Naive B cell (primary cell): ENCODE measurements at places on chromosomes 4 and X. TPM values are rescaled to one million over a fixed set of nuclear protein-coding genes. Genes with fewer than 3 reads are reported as not detected.

Gene CLGN
- 0.20 TPM for polyA plus RNA-seq

Gene CORIN
- 0.12 TPM for polyA plus RNA-seq

Gene TECRL
- not detected for polyA plus RNA-seq

GRCh38 chr4:167176723-167177367 is 57.4 kb downstream of the SPOCK3 start:
- no peak overlapping the region for H3K4me3 ChIP-seq
- no peaks in the 10 kb centered on the region for H3K36me3 ChIP-seq
- H3K27ac ChIP-seq = no peak overlapping the region
- no peak for DNase-seq
- no peaks in the 10 kb centered on the region for H3K27me3 ChIP-seq

DNA sequence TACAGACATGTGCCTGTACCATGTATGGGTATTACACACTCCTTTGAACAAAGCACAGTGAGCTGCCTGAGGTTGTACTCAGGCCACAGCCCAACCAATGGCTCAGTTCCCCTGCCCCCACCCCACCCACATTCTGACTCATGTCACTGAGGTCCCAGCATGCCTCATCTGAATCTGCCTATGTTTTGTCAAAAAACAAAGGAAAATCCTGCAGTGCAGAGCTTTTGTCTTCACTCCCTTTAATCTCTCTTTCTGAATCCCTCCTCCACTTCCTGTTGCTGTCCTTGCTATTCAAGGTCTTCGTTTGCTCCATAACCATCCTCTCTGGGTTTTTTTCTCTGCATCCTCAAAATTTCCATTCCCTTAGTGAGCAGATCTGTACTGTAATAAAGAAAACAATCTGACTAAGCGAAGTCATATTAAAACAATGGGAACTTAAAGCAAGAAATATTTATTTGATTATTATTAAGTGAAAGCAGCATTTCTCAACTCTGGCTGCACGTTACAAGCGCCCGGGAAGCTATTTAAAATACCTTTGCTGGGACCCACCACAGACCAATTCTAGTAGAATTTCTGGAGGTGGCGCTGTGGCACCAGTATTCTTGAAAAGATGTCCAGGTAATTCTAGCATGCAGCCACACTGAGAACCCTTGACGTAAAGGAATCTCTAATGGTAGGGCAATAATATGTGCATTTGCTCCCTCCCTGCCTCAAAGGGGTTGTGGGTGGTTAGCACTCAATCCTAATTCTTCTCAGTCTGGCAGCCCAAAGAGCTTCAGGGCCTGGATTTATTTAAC is 8.7 kb downstream of the GUCY2F start:
- H3K4me1 ChIP-seq = no peaks in the 10 kb centered on the region
- H3K27ac ChIP-seq = no peak overlapping the region

DNA sequence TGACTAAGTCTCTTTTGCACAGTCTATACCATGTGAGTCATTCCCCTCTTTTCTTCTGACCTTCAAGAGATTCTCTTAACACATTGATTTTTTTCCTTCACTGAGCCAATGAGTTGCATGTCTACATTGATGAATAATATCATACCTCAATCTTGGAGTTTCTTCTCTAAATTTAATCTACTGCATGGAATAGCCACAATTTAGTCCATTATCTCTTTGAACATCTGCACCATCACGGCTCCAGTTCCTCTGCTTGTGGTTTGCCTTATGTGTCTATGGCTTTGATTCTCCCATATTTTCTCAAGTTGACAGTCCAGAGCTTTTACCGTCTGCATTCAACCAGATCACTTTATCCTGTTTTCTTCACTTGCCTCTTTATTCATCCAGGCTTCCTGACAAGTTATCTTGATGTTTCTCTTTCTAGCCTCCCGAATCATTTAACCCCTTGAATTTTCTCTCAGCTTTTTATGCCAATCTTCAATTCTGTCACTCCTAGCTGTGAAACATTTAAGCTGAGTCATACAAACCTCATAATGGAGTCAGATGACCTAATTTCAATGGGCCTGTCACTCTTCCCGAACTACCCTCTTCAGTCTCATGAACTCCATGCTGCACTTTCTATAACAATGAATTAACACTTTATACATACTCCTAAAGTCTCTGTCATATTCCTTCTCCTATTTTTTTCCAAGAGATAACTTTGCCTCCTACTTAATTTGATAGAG is 222.3 kb downstream of the CPE start:
- H3K36me3 ChIP-seq = no peaks in the 10 kb centered on the region
- no peaks in the 10 kb centered on the region for H3K27me3 ChIP-seq
- no peak overlapping the region for H3K27ac ChIP-seq
- no peaks in the 10 kb centered on the region for H3K4me1 ChIP-seq
- DNase-seq = no peak

- no peak for DNase-seq
- no peaks in the 10 kb centered on the region for H3K4me1 ChIP-seq
Observed at GRCh38 chrX:107551546-107551945, 76.8 kb upstream of the PRPS1 start.

DNA sequence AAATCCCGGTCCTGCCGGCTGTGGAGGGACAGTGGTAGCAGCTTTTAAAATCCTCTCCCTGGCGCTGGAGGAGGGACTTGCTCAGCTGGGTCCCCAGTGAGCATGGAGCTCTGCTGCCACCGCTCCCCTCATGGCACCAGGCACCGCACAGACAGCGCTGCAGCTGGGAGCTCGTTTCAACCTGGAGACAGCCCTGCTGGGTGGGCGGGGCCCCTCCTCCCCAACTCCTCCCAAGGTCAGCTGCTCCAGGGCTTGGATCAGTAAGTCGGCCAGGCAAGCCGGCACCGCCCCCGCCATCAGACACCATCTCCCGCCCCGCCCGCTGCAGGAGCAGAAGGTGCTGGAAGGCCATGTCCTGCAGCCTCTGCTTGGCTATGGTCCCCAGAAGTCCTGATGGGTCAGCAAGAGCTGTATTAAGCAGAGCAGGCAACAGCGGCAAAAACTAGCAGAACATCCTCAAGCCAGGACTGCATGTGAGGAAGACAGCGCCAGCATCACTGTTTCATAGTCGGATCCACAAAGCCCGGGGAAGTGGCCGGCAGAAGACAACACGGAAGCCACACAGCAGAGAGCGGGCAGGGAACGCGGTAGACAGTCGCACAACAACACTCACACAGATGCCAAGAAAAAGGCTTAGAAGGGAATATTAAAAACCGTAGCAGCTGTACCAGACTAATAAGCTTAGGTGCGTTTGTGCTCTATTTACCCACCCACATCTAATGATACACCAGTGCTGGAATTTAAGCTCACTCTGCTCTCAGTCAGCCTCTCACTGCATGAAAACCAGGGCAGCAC is 16.2 kb downstream of the ZFYVE28 start:
- no peaks in the 10 kb centered on the region for H3K36me3 ChIP-seq
- H3K4me3 ChIP-seq = no peak overlapping the region
- peaks cover 6% of the 10 kb centered on the region for H3K4me1 ChIP-seq
- DNase-seq = no peak

DNA sequence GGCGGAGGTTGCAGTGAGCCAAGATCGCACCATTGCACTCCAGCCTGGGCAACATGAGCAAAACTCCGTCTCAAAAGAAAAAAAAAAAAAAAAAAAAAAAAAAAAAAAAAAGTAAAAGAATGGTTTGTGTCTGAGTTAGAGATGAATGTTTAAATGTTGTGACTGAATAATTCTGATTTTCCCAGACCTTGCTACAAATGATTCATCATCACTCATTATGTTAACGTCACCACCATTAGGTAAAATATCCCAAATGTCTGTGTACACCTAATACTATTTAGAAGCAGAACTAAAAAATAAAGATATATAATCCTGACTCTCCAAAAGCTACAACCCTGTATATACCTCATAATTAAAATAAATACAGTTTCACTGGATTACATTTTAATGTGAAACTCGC is 70.8 kb downstream of the HHIP start:
- H3K27ac ChIP-seq = no peak overlapping the region
- no peaks in the 10 kb centered on the region for H3K27me3 ChIP-seq
- H3K4me3 ChIP-seq = no peak overlapping the region
- H3K4me1 ChIP-seq = peaks cover 3% of the 10 kb centered on the region

GRCh38 chr4:52704661-52705060 is 45.6 kb upstream of the USP46 start:
- no peak overlapping the region for H3K27ac ChIP-seq
- no peak overlapping the region for H3K4me3 ChIP-seq
- no peak for DNase-seq
- no peaks in the 10 kb centered on the region for H3K36me3 ChIP-seq

DNA sequence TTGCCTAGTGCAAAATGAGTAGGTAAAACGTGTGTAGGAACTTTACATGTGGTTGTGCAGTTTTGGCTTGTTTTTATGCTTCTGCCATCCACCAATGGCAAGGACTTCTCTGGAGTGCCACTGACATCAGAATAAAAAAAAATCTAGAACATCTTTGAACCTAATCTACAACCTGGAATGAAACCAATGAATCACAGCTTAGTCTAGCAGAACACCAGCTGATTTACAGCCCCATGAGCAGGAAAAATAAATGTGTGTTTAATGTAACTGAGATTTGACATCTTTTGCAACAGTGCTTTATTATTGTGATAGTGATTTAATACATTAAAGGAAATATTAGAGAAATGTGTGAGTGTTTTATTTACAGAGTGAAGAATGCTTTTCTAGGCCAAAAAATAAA is 995.1 kb downstream of the PCDH7 start:
- H3K4me1 ChIP-seq = no peaks in the 10 kb centered on the region
- no peaks in the 10 kb centered on the region for H3K36me3 ChIP-seq
- H3K27me3 ChIP-seq = no peaks in the 10 kb centered on the region
- DNase-seq = no peak

DNA sequence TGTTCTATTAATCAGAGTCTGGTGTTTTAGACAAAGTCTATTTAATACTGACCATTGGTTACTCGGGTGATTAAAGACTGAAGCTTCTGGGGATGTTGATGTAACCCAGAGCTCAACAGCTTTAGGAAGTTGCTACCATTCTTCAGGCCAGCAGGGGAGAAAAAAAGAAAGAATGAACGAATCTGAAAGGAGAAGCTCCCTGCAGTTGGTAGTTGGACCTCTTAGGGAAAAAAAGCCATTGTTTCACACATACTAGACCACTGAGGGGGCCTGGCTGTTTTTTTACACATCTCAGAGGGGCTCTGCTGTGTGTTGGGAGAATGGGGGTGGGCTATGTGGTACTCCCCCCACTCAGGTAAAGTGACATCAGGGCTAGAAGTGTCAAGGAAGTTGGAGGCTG is 378.9 kb downstream of the KCNIP4 start:
- no peaks in the 10 kb centered on the region for H3K36me3 ChIP-seq
- H3K4me1 ChIP-seq = no peaks in the 10 kb centered on the region
- DNase-seq = no peak
- no peaks in the 10 kb centered on the region for H3K27me3 ChIP-seq
- H3K4me3 ChIP-seq = no peak overlapping the region
- no peak overlapping the region for H3K27ac ChIP-seq

DNA sequence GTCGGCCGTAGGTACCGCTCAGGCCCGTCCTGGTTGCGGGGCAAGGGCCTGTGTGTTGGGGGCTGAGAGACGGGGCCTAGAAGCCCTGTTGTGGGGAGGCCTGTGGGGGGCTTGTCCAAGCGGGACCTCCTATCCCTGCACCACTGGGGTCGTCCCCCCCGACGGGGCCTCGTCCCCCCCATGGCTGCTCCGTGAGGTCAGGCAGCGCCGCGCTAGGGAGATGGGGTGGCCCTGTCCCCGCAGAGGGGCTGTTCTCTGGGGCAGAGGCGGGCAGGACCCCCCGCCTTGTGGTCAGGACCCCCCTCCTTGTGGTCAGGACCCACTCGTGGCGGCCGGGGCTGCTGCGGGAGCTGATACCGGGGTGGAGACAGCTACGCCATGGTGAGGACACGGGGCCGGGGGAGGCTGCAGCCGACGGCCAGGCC is 12.1 kb upstream of the GTPBP6 start:
- no peak for DNase-seq
- H3K4me1 ChIP-seq = peaks cover 5% of the 10 kb centered on the region
- H3K36me3 ChIP-seq = no peaks in the 10 kb centered on the region
- H3K27me3 ChIP-seq = no peaks in the 10 kb centered on the region
- H3K27ac ChIP-seq = no peak overlapping the region
- H3K4me3 ChIP-seq = no peak overlapping the region
